ENCODE measurements at places on chromosomes 13 and 19.

DNA sequence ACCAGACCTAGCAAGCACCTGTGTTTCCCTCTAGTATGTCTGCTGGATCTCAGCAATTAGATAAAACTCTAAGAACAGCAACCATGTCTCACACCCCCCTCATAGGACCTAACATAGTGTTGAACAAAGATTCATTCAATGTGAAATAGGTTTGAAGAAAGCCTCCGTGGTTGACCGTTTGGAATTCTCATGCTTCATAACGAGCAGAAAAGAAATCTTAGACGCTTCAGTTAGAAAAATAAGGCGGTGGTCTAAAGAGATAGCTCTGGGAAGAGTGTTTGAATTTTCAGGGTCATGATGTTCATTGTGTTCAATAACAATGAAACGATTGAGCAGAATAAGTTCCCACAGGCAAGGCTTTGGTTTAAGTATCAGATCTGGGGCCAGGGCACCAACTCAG lies 332.9 kb downstream of the COG6 start:
- DNase-seq = no peak

DNA sequence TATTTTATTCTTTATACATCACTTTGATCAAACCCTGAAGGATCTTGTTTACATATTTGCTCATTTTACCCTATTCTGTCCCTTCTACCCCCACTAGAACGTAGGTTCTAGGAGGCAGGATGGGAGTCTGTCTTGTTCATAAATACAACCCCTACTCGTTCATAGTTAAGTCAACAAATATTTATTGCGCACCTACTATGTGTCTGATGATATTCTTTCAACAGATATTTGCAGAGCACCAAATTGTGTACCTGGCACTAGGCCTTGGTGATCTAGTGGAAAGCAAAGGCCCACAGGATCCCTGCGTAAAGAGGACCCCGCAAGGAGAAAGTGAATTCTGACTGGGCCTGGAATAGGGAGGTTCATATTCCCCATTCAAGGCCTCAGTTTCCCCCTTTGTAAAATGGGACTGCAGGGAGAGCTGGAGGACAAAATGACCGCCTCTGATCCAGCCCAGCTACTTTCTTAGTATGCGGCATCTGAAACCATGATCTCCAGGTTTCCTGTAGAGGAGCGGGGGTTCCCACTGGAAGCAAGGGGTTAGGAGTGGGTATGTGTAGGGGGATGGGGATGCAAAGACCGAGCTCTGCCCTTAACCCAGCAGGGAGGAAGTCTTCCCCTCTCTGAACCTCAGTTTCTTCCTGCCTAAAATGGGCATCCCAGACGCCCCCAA lies 534 bp upstream of the GEMIN7 start:
- DNase-seq = no peak

GRCh38 chr19:16290692-16291091 lies 33.9 kb upstream of the KLF2 start:
- no peak for DNase-seq

DNA sequence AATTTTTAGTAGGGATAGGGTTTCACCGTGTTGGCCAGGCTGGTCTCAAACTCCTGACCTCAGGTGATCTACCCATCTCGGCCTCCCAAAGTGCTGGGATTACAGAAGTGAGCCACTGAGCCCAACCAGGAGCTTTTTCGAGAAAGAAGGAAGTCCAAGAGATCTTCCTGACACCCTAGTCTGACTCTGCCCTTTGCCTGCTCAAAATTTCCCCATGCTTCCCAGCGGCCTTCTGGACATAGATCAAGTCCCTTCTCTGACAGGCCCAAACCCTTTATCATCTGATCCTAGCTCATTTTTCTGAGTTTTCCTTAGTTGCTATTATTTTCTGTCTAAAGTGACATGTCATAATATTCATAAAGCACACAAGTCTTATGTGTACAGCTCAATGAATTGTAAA lies 1.5 kb upstream of the BAX start:
- no peak for DNase-seq

DNA sequence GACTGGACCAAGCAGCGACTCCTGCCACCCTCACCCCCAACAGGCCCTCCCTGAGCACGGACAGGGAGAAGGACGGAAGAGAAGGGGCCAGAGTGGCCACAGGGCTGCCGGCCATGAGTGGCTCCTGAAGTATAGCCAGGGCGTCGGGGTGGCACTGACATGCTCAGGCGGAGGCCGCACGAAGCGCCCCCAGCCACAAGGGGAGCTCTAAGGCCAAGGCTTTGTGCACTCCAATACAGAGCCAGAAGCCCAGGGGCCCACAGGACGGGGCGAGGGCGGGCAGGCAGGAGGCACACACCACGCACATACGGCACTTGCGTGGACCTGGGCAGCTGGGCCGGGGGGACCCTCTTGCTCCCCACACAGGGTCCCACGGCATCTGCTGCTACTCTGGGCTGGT lies 52.0 kb downstream of the KLF2 start:
- peak; percentile 24 for DNase-seq

GRCh38 chr19:58035863-58036262 lies 2.0 kb downstream of the ZSCAN1 start:
- DNase-seq = no peak

DNA sequence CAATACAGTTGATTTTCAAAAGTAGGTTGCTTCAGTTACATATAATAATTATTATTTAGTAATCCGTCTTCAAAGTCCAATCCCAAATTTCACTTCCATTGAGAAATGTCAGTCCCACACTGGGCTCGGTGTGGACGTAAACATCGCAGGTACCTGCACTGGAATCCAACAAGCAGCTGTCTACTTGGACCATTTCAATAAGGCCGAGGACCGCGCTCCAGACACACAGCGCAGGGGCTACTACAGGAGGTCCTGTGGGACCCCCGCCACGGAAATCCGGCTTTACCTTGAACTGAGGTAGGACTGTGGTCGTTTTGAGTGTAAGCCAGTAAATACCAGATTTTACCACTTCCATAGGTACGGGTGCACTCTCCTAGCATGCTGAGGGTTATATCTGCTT lies 30.8 kb downstream of the IRS2 start:
- no peak for DNase-seq

DNA sequence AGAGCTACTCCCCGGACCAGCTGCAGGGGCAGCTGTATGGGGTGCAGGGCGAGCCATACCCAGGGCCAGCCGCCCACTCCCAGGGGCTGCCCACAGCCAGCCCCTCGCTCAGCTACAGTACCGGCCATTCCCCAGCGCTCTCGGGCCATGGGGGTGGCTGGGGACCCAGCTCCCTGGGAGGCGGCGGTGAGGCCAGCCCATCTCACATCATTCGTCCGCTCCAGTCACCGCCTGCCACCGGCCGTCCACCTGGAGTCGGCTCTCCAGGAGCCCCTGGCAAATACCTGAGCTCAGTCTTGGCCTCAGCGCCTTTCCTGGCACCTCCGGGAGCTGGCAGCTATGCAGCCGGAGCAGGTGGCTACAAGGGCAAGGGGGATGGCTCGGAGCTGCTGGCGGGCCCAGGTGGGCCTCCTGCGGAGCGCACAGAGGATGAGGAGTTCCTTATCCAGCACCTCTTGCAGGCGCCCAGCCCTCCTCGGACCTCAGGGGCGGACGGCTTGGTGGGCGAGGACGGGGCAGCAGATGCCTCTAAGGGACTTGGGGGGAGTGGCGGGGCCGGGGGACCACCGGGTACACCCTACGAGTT lies 4.9 kb downstream of the PRR12 start:
- DNase-seq = no peak

DNA sequence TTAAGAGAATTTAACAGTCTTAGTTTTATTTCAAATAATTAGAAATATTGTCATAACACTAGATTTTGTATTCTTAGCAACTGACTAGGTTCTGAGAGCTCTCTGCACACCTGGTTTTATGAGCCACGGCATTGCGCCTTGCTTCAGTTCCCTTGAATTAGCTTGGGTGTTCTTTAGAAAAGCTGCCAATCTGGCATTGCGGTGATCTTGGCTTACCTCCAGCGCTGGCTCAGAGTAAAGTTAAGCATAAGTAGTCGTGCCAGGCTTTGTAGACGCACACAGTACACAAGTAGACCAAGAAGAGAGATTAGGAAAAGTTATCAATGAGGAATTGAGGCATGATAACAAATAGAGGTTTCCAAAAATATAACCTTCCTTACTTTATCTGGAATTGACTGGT lies 45.7 kb downstream of the TPP2 start:
- no peak for DNase-seq

- DNase-seq = no peak
These were observed at the start of gene FUT2 for GRCh38 chr19:48695743-48696352. TSS of gene FUT2 (plus strand) at chr19:48695971. CDS start at chr19:48702957, 6,986 bp downstream.

DNA sequence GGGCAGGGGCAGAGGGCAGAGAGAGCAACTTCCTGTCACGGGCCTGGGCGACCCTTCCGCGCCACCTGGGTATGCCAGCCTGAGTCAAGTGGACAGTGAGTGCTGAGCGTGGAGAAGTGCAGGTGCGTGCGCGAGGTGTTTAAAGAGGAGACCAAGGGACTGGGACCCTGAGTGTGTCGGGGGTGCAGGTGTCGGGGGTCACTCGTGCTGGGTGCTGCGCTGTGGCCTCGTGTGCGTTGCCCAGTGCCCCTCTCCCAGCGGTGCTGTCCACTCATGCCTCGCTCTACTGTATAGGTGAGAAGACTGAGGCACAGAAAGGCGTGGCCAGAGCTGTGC lies 18.9 kb upstream of the KCTD15 start:
- DNase-seq = no peak

- DNase-seq = no peak
These were observed 752.2 kb downstream of the GPC5 start for GRCh38 chr13:92150606-92151005.

DNA sequence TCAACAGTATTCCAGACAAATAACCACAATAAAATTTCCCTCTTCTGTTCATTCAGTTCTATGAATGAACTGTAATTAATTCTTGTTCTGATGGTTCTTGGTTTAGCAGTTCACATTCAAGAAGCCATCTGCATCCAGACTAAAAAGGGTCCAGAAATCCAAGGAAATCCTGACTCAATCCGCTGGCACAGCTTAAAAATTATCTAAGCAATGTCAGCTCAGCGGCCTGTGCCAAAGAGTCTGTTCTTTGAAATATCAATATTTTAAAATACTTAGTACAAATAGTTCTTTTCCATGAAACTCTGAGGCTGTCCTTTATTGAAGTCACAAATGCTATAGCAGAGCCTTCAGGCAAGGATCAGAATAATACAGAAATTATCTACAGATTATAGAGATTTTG lies 57.2 kb downstream of the DHRS12 start:
- no peak for DNase-seq

DNA sequence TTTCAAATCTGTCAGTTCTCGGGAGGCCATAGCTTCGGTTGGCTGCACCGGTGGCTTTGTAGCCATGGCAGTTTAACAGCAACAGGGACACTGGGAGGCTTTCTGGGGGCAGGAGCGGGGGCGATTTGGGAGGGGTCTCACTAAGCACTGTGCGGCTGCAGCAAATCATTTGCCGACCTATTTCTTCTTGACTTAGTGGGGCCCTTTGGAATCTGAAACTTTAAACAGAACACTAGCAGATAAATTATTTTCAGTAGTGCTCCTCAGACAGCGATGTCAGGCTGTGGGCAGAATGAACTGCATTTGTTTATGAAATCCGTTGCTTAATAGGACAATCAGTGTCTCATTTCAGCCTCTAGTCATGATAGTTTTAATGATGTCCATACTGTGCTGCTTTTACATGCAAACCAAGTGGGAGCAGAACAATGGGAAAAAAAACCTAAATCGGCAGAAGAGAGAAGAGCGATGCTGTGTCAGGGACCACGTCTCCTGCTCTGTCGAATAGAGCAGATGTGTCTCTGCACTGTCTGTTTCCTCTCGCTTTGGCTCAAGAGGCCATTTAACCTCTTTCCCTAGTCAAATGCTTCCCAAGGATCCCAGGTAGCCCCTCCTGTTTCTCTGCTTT lies 211.9 kb downstream of the OLFM4 start:
- no peak for DNase-seq

DNA sequence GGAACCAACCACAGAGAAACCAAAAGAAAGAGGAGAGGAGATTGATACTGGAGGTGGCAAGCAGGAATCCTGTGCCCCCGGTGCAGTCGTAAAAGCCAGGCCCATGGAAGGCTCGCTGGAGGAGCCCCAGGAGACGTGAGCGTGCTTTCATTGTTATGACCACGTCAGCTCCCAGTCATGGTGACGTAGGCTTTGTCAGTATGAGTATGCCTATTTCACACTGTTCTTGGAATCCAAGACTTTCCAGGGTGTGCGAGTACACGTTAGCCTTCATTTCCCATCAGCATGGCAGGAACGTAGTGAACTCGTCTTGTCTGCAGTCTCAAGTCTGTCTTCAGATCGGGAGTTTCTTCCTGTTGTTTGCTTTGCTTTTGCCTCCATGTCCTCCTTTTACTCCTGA lies 15.4 kb upstream of the CHAMP1 start:
- DNase-seq = no peak

- DNase-seq = no peak
These were observed 26.4 kb upstream of the OLFM2 start for GRCh38 chr19:9962623-9963290.

GRCh38 chr13:111302045-111302726 lies 18.3 kb upstream of the TEX29 start:
- no peak for DNase-seq
